ENCODE measurements at places on chromosomes 13 and 19.

- DNase-seq = no peak
Measured at GRCh38 chr13:35712907-35713761, 236.6 kb upstream of the MAB21L1 start.

DNA sequence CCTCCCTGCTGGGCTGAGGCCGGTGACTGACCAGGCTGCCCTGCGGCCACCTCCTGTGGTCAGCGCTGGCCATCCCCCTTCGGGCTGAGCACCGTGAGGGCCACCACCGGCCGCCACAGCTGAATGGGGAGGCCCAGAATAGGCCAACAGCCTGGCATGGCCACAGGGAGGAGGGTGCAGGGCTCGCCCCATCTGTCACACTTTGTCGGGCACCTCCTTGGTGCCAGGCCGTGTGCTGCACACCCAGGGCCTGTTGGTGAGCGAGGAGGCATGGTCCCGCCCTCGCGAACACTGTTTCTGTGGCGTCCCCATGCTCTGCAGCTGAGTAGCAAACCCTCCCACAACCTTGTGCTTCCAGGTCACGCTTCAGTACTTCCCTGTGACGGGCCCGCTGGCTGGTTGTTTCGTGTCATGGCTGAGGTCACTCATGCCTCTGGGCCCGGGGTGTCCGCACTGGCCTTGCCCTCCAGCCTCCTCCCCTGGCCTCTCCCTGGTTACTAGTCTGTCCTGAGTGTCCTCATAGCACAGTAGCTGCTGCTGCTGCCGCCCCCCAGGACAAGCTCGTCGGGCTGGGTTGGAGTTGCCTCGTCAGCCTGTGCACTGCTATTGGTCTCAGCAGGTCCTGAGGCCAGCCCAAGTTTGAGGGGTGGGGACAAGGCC is 15.2 kb downstream of the EPN1 start:
- DNase-seq = no peak

GRCh38 chr19:51719251-51719988 is 4.4 kb downstream of the HAS1 start:
- DNase-seq = no peak

DNA sequence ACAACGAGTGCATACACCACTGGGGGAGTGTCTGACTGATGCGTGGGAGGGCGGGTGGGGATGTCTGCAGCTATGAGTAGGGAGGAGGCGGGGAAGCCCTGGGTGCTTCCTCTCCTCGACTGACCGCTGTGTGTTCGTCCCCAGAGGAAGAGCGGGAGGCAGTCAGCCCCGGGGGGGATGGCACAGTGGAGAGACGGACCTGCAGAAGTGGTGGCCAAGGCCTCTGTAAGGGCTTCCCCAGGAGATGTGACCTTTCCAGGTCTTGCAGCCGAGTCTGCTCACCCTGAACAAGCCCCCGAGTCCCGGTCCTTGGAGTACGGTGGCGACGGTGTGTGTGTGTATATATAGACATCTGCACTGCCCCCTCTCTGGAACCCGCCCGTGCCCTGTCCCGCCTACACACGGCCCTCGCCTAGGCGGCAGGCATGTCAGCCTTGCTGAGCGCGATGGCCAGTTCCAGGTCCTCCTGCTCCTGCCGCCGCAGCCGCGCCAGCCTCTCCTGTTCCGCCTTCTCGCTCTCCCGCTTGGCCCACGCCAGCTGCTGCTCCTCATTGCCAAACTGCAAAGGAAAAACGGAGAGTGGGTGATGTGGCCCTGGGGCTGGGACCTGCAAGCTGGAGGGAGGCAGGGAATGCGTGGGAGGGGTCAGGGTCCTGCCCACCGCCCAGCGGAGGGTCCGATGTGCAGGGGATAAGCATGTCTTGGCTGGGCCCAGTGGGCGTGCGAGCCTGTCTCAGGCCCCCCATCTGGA is 30.8 kb downstream of the KLF2 start:
- DNase-seq = no peak

DNA sequence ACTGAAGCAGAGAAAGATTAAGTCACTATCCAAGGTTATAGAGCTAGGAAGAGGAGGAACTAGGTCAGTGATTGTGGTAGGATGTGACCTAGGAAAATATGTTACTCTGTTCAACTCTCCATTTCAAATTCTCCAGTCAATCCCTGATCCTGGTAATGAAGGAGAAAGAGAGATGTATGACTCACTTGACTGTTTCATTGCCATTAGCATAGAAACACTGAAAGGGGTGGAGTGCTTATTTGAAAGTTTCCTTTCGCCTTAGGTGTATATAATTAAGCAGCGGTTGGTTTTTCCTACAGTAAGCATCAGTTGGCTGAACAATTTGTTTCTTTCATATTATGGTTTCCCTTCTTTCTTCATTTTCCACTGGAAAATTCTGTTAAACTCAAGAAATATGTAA is 198.1 kb upstream of the CSNK1A1L start:
- DNase-seq = no peak

GRCh38 chr13:27790523-27790922 is 1.8 kb upstream of the GSX1 start:
- no peak for DNase-seq

DNA sequence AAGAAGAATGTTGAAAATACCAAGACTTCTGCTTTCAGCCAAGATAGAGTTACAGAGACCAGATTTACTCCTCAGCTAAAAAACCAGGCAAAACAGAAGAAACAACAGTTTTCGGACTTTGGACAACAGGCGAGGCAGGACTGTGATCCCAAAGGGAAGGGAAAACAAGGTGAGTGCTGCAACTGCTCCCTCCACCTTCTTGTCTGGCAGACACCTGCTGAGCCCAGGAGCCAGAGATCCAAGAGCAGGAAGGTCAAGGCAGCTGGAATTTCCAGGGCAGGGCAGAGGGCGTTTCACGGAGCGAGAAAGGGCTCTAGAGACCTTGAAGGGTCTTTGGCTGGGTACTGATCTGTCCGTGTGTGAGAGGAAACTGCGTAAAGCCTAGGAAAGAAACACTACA is 32.9 kb upstream of the SLC7A9 start:
- no peak for DNase-seq

DNA sequence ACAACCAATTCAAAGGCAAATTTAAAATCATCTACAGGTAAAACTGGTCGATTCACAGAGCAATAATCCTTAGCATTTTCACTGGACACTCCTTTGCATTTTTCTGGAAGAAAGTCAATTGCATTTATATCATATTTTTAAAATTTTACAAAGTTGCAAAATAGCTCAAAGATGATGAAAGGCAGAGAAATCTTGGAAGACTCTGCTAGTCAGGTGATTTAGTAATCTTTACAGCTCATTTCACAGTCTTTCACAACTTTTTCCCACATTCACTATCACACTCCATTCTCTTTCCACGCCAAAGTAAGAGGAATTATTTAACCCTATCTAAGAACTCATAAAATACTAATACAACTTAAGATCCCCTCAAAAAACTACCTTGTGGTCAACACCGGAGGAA is 1063.8 kb downstream of the EFNB2 start:
- no peak for DNase-seq

DNA sequence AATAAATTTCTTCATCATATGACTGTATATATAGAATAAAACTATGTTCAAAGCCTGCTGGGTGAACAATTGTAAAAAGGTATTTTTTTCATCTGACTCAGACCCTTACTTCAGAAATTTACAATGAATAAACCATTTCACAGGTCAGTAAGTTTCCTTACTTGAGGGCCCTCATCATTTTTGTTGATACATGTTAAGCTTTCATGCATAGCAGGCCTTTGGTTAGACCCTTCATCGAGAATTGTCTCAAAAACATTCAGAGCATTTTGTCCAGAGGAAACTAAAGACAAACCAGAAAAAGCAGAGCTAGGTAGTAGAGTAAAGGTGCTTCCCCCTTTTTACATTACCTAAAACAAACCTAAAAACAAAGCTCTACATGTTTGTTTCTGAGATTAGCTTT is 46.2 kb downstream of the FNDC3A start:
- DNase-seq = no peak

Data from activated T-cell treated with anti-CD3 and anti-CD28 coated beads for 24 hours (primary cell).